ENCODE measurements at places on chromosomes 5 and 9. TPM values are rescaled to one million over a fixed set of nuclear protein-coding genes. Genes with fewer than 3 reads are reported as not detected.

ZNF608 gene
- total RNA-seq, result 0.10 TPM

GABRG2 gene
- 0.55 TPM for total RNA-seq

GFI1B gene
- total RNA-seq, result 0.87 TPM

SLC28A3 gene
- total RNA-seq, result 0.08 TPM

LVRN gene
- total RNA-seq, result not detected

TEK gene
- 0.05 TPM for total RNA-seq

ADGRD2 gene
- total RNA-seq, result not detected

- DNase-seq, result no peak
Measured at GRCh38 chr5:5638211-5638610, 215.7 kb downstream of the ICE1 start.

DNA sequence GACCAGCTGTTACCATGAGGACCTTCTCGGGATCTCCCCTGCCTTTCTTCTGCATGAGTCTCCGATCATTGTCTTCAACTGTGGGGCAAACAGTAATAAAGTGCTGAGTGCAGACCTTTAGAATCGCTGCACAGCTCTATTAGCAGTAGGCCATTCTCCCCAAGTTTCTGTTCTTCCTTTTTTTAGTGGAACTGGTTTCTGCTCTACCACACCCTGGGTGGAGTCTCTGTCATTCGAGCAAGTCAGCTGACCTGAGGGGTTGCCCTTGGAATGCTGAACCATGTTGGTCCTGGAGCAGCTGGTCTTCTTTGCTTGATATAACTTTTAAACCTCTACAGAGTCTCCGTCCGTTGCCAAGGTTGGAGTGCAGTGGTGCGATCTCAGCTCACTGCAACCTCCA, 33.4 kb upstream of the GNPDA1 start:
- DNase-seq, result no peak

DNA sequence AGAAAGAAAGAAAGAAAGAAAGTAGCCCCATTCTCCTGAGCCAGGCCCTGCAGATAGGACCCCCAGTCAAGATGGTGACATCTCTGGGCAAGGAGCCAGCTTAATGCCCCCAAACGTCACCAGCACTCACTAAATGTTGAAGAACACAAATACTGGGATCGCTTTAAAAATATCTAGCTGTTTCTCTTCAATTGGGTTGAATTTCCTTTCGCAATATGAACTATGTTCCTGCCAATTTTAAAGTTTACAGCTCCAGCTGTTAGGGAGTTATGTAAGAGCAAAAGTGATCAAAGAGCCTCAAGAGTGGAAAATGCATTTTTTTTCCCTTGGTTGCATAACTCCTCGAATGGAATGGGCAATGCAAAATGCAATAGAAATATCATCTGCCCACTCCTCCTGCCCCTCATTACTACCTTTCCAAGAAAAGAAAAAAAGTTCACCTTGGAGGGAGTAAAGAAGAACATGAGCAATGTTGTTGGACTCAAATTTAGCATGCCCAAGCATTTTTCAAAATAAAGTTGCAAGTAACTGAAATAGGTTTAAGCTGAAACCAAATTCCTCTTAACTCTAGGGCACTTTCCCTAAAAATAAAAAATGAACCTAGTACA, 244.2 kb upstream of the PIK3R1 start:
- no peak for DNase-seq

- no peak for DNase-seq
Measured at GRCh38 chr5:115551415-115551814, 6.8 kb upstream of the FEM1C start.

GRCh38 chr5:67204821-67205220, 8.2 kb upstream of the CD180 start:
- no peak for DNase-seq

DNA sequence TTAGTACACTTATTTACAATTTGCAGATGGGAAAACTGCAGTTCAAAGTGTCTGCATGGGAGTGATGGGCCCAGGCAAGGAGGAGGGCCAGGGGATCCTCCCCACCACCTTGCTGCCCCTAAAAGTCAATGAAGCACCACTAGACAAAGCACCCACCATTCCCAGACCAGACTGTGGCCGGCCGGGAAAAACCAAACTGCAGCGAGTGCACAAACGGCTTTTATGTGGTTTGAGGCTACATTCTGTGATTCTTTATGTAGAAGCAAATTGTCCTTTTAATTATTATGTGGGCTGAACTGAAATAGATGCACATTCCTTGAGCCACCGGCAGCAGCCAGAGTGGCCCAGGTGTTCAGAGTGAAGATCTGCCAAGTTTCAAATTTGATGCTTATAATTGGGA, 585.3 kb upstream of the KLF4 start:
- no peak for DNase-seq

GRCh38 chr5:73135021-73135420, 14.6 kb downstream of the TMEM171 start:
- DNase-seq, result no peak

GRCh38 chr9:35294556-35294955, 132.7 kb downstream of the UNC13B start:
- DNase-seq, result no peak

- DNase-seq, result no peak
Measured at GRCh38 chr9:115275753-115276152, 157.8 kb upstream of the TNC start.

GRCh38 chr9:134585021-134585561, 56.5 kb upstream of the COL5A1 start:
- no peak for DNase-seq

Measured in activated T-cell treated with anti-CD3 and anti-CD28 coated beads, Interleukin-2, amount 50 U/mL, for 4 hours (primary cell).